ENCODE measurements at places on chromosomes 1 and 21.

- no peak for DNase-seq
These were observed 120.6 kb downstream of the SYF2 start for GRCh38 chr1:25111706-25112105.

DNA sequence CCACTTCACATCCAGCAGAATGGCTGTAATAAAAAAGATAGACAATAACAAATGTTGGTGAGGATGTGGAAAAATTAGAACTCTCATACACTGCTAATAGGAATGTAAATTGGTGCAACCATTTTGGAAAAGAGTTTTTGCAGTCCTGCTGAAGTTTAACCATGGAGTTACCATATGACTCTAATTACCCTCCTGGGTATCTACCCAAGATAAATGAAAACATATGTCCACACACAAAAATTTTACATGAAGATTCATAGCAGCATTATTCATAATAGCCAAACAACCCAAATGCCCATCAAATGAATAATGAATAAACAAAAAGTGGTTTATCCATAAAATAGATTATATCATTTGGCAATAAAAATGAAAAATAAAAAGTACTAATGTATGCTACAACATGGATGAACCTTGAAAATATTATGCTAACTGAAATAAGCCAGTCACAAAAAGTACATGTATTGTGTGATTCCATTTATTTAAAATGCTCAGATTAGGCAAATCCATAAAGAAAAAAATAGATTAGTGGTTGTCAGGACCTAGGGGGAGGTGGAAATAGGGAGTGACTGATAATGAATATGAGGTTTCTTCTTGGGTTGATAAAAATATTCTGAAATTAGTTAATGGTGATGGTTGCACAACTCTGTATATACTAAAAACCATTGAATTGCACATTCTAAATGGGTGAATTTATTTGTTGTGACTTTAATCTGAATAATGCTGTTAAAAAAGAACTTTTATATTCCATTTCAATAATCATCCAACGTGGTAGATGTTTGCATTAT lies 26.4 kb downstream of the C4BPA start:
- DNase-seq = no peak

DNA sequence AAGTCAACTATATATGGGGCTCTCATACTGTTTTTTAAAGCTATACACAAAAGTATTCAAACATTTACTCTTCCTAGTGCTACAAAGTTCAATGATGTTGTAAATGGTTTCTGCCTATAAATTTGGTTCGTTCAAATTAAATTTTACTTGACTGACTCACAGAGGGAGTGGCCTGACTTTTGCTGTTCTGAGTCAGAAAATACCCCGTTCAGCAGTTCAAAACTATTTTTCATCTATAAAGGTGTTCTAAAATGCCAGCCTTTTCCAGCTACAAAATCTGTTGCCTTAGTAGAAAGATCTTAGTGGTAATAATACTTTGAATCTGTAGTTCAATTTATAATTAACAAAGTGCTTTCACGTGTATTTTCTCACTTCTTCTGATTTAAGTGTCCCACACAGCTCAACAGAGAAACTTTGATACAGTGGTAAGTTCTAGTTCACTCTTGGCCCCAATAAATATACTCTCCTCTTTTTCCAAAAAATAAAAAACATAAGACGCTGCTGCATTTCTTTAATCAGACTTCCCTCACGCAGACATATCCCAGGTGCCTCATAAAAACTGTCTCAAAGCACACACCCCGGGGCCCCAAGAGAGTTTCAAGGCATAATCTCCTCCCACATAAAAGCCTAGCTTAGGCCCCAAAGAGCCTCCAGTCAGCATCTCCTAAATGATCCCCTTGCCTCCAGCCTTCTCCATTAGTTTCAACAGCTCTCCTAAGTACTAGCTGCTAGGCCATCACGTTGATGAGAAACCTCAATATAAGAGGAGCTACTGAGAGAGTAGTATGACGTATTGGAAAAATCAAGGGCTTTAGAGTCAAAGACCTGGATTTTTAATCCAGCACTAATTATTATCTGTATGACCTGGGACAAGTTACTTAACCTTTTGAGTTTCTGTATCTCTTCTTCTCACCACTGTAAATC lies 3.2 kb downstream of the PTP4A2 start:
- DNase-seq = peak; percentile 56

- no peak for DNase-seq
These were observed 82.9 kb downstream of the GALNT2 start for GRCh38 chr1:230149751-230150584.

DNA sequence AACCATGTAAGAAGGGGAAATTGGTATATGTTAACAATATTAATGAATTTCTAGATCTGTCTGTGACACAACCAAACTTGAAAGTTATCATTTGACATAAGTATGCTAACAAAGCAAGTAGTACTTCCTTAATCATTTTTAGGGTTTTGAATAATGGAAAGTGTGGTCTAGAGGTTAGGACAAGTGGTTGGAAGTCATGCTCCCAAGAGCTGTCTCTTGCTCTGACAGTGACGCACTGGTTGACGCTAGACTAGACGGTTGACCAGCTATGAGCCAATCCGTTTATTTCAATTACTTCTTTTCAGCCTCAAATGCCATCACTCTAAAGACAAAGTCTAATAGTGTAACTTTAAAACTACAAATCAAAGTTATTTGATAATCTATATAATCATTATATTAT lies 20.7 kb upstream of the RGS1 start:
- no peak for DNase-seq

DNA sequence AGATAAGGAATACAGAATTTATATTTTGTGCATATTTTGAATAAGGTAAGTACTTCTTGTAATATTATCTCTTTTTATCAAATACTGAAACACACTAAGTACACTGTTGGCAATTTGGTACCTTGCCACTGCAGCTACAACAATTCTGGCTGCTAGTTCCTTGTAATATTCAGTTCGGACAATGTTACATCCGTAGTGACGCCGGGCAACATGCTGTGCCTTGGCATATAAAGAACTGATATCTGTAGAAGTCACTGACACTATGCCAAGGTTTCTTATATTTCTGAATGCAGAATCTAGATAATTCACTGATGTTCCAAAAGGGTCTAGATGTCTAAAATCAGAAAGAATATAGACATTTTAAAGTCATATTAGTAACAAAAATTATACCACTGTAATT lies 17.5 kb downstream of the TRMT1L start:
- no peak for DNase-seq

DNA sequence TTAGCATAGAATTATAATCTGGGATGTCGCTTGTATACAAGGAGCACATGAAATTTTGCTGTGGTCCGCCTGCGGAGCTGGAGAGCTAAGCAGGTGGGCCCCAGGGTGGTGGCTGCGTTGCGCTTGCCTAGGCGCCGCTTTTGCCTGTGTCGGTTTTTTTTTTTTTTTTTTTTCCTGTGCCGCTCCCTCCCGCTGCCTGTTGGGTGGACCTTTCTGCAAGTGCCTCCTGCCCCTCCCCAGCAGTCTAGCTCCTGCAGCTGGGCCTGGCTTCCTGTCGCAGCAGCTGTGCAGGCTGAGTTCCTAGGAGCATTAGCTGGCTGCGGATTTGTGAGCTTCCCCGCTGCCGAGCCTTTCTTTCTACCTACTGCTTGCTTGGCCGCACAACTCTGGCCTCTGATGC lies 20.6 kb downstream of the PYHIN1 start:
- no peak for DNase-seq

DNA sequence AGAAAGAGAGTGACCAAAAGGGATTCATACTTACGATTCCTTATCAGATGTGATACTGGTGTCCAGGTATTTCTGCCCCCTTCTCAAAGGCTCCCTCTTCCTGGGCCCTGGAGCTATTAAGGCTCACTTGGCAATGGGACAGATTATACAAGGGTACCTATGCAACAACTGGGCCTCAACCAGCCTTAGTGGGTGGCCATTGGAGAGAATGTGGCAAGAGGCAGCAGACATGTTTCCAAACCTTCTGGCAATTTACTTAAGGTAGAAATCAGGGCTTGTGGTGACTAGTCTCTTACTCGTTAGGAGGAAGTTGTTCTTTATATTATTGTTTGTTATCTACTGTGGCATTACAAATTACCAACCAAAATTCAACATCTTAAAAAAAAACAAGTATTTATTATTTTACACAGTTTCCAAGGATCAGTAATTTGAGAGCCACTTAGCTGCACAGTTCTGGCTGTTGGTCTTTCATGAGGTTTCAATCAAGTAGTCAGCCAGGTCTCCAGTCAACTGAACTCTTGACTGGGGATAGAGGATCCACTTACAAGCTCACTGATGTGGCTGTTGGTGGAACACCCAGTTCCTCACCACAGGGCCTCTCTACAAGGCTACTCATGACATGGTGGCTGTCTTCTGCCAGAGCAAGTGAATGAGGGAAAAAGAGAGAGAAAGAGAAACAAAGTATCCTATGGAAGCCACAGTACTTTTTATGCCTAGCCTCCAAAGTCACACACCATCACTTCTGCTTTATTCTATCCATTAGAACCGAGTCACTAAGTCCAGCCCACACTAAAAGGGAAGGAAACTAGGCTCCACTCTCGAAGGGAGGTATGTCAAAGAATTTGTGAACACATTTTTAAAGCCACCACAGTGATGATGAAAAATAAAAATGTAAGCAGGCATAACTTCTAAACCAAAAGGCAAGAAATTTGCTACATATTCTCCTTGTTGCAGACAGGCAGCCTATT lies 10.7 kb downstream of the ZNF648 start:
- DNase-seq = no peak

GRCh38 chr1:34696230-34696629 lies 58.6 kb upstream of the GJB5 start:
- DNase-seq = peak; percentile 4

DNA sequence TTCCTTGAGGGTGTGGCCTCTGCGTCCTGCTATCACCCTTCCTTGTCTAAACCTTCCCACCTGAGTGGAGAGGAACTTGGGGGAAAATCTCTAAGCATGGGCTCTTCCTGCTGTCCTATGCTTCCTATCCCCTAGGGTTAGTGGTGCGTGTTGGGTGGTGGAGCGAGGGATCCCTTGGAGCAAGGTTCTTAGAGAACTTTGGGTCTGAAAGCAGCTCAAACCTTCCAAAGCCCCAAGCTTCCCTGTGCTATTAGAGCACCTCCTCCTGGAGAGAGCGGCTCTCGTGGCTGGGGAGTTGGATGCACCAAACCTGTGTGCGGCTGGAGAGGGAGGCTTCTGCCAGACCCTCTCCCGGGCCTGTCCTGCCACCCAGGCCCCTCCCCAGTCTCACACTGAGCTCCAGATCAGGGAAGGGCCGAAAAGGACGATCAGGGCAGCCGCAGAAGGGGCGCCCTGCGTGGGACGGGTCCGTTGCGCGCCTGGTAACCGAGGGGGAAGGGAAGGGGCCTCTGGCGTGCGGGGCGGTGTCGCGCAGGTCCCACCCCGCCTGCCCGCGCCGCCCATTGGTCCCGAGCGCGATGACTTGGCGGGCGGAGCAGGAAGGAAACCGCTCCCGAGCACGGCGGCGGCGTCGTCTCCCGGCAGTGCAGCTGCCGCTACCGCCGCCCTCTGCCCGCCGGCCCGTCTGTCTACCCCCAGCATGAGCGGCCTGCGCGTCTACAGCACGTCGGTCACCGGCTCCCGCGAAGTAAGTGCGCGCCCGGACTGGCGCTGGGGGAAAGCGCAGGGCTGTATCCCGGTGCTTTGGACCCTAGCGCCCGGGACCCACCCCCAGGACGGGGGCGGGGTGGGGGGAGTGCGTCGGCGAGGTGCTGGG lies at the start of gene SH3BGRL3:
TSS of gene SH3BGRL3 (plus strand) at position 631 of the 877 bp plus-strand sequence. CDS start at position 701, 70 bp downstream.
- DNase-seq = peak; percentile 84

- no peak for DNase-seq
These were observed 667.1 kb upstream of the PKN2 start for GRCh38 chr1:88016947-88017346.

GRCh38 chr21:25872271-25872670 lies 137.5 kb downstream of the GABPA start:
- no peak for DNase-seq

GRCh38 chr1:181386340-181386739 lies 97.0 kb upstream of the CACNA1E start:
- no peak for DNase-seq

DNA sequence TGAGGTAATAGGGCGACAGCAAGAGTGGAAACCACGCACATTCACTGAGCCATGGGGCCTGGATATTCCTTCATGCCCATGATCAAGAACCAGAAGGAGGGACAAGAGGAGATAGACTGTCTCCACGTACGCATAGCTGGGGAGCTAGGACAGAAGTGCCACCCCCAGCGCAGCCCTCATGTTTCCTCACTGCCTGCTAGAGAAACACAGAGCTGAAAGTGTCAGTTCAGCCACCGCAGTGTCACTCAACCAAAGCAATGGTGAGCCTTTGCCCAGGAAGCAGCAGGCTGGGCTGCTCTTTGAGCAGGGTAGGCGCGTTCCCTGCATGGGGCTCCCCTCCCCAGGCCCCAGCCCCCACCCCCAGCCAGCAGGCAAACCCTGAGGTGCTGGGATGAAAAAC lies 68.5 kb downstream of the STUM start:
- no peak for DNase-seq

GRCh38 chr1:204544321-204544720 lies 28.1 kb downstream of the MDM4 start:
- no peak for DNase-seq

DNA sequence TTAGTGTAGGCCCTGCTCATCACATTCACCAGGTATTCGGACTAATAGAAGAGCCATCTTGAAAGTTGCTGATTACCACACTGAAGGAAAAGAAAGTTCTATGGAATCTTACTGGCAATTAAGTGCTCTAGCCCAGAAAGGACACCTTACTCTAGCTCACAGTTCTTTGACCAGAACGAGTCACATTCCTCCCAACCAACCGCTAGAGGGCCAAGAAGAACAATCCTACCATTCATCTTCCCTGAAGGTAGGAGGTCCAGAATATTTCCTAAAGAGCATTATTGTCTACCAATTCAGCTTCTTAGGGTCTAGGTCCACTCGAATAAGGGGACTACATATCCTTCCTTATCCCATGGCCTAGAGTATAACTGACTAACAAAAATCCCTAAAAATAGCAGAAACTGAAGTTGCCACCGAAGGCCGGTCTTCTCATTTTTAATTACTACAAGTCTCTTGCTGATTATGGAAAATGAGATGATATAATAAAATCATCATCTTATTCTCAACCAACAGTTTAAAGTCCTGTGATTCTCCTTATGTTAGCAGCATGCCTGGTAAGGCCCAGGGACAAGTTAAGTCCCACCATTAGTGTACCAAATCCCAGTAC lies 2.7 kb upstream of the FMO1 start:
- peak; percentile 45 for DNase-seq

GRCh38 chr1:3702990-3703728 lies 49.1 kb upstream of the CCDC27 start:
- peak; percentile 45 for DNase-seq

- peak; percentile 90 for DNase-seq
These were observed 162.7 kb upstream of the COL6A1 start for GRCh38 chr21:45818904-45819285.
